ENCODE measurements at places on chromosomes 2 and 18.
A peak's percentile ranks its signal among the peaks of the same experiment; 100 is the strongest.

DNA sequence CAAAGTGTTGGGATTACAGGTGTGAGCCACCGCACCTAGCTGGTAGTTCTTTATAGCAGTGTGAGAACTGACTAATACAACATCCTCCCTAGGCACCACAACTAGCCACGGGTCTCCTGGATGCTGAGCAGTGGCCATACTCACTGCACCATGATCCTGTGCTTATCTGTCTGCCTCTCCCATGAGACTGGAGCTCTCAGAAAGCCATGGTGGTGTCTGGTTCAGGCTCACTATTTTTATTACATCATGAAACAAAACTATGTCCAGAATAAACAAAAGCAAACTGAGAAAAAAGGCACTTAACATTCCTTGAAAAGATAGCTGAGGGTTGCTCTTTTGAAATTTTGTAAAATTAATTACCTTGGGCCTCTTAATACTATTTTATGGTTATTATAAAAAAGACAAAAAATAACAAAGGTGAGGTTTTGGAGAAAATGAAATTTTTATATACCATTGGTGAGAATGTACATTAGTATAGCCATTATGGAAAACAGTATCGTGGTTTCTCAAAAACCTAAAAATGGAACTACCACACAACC is 90.7 kb upstream of the TFCP2L1 start:
- DNase-seq: no peak

GRCh38 chr2:73176881-73177644 is 25.3 kb upstream of the NOTO start:
- DNase-seq: peak; percentile 88

GRCh38 chr2:68441179-68441993 is 25.7 kb downstream of the FBXO48 start:
- DNase-seq: peak; percentile 92

- peak; percentile 41 for DNase-seq
These were observed 108.4 kb upstream of the BZW1 start for GRCh38 chr2:200703127-200703925.

DNA sequence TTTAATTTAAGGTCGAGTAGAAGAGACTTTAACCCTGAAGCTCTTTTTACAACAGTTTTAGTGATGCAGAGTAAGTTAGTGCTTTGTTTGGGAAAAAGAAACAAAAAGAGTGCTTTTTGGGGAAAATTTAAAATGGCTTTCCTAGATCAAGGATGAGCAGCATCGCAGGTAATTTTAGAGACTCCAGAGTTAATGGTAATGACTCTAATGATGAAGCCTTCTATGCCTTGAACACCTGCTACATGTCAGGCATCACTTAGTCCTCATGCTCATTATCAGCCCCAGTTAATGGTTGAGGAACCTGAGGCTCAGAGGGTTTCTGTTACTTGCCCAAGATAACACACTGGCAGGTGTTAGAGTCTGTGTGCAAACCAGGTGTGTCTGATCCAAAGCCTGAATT is 167.8 kb downstream of the ACOXL start:
- DNase-seq: no peak

DNA sequence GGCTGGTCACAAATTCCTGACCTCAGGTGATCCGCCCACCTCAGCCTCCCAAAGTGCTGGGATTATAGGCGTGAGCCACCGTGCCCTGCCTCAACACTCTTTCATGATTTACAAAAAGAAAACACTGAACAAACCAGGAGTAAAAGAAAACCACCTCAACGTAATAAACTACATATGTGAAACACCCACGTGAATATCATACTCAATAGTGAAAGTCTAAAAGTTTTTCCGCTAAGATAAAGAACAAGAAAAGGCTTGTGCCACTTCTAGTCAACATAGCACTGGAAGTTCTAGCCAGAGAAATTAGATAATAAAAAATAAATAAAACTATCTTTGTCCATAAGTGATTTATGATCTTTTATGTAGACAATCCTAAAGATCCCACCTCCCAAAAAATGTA is 68.5 kb downstream of the ROCK2 start:
- DNase-seq: no peak

- no peak for DNase-seq
These were observed 591 bp upstream of the LDLRAD4 start for GRCh38 chr18:13217971-13218367.

- DNase-seq: no peak
These were observed 499.2 kb upstream of the SALL3 start for GRCh38 chr18:78480262-78481054.

GRCh38 chr2:73008766-73009135 is 62.8 kb downstream of the SFXN5 start:
- DNase-seq: no peak

GRCh38 chr2:191280290-191280689 is 35.1 kb downstream of the MYO1B start:
- no peak for DNase-seq

- DNase-seq: no peak
These were observed 70.4 kb upstream of the TMEM17 start for GRCh38 chr2:62576276-62576939.

GRCh38 chr2:37653805-37654378 is 17.6 kb downstream of the CDC42EP3 start:
- peak; percentile 28 for DNase-seq

DNA sequence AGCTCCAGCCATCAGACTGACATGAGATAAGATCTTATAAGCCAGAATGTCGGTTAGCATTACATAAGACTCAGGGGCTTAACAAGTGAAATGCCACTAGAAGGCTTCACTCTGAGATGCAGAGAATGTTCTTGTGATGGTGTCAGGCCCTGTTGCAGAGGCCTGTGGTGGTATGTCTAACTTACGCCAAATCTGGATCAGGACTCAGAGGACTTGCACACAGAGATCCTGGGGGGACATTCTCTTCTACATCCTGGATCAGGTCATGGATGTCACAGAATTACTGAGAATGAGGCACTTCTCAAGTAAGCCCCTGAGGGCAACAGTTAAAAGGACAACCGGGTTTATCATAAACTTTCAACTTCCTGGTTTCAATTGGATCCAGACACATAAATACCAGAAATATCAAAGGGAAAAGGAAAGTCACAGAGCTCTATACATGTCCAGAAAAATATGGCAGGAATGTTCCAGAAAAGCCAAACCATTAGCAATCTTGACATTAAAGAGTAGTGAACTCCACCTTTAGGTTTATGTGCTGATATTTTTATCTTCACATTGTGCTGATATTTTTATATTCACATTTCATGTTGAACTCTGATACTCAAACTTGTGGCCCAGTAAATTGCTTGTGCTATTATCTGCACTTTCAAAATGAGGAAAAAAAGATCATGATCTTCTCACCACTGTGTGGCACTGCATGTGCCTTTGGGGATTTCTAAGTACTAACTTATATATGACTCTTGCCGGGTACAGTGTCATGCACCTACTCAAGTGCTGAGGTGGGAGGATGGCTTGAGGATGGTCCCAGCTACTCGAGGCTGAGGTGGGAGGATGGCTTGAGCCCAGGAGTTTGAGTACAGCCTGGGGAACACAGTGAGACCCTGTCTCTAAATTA is 137.5 kb upstream of the RNF152 start:
- DNase-seq: no peak

DNA sequence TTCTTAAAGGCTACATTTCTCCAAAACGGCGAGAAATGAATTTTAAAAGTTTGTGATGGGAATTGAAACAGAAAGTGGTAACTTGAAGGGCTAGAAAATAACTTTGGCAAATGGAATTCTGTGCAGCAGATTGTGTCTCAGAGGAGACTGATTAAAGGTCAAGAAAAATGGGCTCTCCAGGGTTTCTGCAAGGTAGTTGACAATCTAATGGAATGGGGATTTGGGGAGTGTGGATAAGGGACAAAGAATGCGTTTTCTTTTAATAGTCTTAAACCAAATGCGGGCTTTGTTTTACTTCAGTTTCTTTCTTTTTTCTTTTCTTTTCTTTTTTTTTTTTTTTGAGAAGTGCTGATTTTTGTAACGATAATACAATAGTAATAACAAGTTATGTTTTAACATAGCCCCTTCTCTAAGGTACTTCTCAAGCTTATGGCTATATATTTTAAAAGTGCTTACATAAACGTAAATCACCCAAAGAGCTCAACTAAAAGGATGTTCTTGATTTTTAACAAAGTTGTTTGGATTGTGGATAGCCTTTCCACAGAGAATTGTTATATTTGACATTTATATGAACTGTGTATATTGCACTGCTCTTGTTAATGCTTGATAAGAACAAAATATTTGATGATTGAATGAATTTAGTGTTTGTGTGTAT is 36.6 kb downstream of the CAMKMT start:
- no peak for DNase-seq

DNA sequence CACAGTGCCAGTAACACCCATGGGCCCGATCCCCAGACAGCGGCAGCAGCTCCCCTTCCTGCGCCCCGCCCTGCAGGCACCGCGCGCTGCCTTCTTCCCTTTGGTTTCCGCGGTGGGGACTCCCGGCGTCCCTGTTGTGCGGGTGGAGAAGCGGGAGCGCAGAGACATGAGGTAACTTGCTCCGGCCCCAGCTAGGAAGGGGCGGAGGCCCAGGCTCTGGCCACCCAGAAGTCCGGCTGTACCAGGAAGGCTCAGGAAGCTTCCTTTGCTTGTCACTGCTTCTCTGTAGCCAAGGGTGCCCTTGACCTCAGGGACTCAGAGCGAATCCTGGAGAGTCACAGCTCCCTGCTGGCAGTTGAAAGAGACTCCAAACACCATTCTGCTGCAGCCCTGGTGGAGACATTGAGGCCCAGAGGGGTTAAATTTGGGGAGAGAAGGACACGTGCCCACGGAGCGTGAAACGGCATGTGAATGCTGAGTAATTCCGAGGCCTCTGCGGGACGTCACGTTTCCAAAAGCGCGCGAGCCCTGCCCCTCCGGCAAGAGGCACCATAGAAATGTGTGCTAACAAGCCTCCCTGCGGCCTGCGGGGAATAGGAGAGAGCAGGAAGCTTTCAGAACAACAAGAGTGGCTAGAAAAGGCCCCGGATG is 6.7 kb upstream of the ADCY3 start:
- DNase-seq: peak; percentile 33

GRCh38 chr2:67799886-67800285 is 262.9 kb downstream of the C1D start:
- DNase-seq: no peak

DNA sequence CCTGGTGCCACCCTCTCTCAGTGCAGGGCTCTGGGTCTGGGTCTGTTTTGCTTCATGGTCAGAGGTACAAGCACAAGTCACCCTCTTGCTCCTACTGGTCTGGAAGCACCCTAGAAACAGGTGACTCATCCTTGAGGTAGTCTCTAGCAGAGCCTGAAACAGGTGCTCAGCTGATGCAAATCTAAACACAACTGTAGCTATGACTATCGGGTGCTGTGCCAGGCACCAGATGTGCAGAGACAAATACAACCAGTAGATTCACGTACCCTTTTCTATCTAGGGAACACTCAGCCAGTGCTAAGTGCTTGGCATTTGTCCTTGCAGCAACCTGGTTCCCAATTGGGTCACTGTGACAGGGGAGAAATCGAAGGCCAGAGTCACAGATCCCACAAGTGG is 140.9 kb upstream of the MYCN start:
- DNase-seq: no peak

DNA sequence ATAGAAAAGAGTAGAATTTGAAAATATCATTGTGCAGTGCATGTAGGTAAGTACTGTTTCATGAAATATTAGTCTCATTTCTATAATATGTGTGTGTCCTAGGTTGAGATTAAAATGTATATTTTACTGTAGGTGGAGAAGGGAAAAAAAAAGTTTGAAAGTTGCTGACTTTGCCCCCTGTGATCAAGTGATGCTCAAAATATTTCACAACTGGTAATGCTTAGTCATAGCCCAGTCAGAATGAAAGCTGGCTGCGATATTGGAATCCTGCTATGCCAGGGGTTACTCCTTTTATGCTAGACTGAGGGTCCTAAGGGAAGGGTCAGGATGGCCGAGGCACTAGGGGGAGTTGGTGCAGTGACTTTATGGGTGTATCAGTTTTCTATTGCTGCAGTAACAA is 19.5 kb upstream of the CFAP36 start:
- no peak for DNase-seq

- no peak for DNase-seq
These were observed 64.5 kb downstream of the OSBPL1A start for GRCh38 chr18:24333084-24333483.

All from CD4-positive, alpha-beta T cell treated with Interleukin-10 for 1 hour (primary cell).